Neural crest cell (in vitro differentiated cells): ENCODE measurements at places on chromosomes 7 and 10.

DNA sequence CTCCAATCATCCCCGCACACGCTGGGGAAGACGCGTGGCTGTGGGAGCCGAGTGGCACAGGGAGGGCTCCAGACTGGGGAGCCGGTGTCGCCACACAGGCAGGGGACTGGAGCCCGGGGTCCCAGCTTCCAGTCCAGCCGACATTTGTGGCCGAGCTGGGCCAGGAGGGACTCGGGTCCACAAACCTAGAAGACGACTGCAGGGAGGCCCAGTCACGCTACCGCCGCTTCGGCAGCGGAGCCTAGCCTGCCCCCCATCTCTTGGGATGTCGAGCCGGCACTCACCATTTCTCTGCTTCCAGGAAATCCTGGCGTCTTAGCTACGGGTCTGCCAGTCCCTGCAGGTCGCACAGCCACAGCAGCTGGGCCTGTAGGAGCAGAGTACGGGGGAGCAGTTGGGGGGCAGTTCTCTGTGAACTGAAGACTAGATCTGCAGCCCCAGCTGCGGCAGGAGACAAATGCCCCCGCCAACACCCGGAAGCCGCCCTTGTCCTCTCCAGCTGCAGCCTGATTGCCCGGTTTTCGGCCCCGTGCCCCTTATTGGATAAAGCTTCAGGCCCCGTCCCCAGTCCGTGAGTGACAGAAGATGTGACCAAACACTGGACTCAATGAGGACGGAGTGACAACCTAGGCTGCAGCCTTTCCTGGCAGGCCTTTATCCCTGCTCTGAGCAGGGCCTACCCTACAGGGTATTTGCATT lies 270.7 kb downstream of the ZNF33B start:
- no peak for DNase-seq

GRCh38 chr10:96242822-96243221 lies 28.5 kb downstream of the BLNK start:
- no peak for DNase-seq

DNA sequence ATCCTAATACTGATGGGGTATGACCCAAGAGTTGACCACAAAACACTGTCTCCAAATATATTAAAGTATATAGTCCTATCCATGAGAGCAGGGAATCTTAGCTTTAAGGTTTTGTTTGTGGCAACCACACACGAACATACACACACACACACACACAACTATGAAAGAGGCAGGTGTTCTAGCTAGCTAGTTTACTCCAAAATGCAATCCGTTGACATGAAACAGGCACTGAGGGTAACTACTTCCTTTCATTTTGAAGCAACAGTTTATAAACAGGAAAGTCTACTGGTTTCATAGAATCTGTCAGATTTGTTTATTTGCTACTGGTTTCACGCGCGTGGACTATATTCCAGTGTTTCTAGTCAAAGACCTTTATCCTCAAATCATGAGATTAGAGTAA lies 14.8 kb downstream of the HTR5A start:
- DNase-seq = no peak

DNA sequence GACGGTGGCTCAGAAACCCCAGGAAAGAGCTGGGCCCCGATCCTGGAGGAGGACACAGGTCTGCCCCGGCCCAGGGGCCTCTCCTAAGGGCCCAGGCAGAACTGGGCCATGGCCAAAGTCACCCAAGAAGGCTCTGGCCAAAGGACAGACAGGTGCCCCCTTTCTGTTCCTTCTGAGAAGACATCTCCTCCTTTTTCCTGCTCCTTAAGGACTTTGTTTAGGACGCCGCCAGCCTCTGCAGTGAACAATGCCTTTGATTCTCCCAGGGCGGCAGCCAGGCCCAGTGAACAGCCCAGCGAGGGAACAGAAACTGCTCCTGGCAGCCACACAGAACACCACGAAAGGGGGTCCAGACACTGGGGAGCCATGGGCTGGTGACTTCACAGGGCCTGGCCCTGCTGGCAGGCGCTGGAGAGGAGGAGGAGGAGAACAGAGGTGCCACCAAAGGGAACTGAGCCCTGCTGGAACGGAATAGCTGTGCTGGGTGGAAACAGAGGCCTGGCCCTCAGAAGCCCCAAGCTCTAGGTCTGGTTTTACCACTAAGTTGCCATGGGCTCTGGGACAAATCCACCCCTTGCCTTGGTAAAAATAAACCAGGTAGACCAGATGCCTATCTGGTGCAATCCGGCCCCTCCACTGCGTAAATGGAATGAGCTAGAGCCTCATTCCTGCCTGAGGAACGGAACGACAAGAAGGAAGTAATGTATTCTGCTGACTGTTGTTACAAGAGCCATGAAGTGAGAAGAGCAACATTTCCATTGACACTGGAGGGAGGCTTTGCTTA lies 163.3 kb upstream of the RHEB start:
- DNase-seq = no peak

GRCh38 chr7:44977959-44978335 lies 868 bp downstream of the MYO1G start:
- no peak for DNase-seq

- no peak for DNase-seq
Measured at GRCh38 chr10:71225291-71226058, 13.1 kb downstream of the UNC5B start.

GRCh38 chr10:32163762-32164148 lies 107.5 kb upstream of the KIF5B start:
- DNase-seq = no peak

- no peak for DNase-seq
Measured at GRCh38 chr10:19659920-19660655, 156.1 kb upstream of the PLXDC2 start.
